NCI-H82 (cell line): ENCODE measurements at places on chromosomes 5 and 9.

GRCh38 chr5:76455531-76456133 lies 52.5 kb downstream of the IQGAP2 start:
- DNase-seq, result no peak

GRCh38 chr5:145996135-145996534 lies 59.8 kb downstream of the SH3RF2 start:
- no peak for DNase-seq

GRCh38 chr9:33964086-33964768 lies 84.5 kb downstream of the UBAP2 start:
- DNase-seq, result no peak

GRCh38 chr5:132376694-132377641 lies 7.5 kb downstream of the SLC22A5 start:
- DNase-seq, result no peak

DNA sequence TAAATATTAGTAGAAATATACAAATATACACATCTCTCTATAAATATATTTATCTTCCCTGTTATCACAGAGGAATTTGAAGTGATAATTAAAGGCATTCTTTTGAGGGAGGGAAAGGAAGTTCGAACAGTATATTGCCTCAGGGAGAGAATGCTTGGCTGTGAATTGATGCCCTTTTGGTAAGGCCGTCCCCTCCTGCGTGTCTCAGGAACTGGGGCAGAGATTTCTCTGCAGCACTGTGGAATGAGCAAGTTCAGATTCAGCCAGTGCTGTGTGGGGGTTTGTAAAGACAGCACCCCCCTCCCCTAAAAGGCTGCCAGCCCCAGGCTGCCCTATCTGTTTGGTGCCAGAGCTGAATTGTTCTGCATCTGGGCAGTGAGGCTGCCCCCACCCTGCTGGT lies 42.0 kb downstream of the UBE2QL1 start:
- no peak for DNase-seq

DNA sequence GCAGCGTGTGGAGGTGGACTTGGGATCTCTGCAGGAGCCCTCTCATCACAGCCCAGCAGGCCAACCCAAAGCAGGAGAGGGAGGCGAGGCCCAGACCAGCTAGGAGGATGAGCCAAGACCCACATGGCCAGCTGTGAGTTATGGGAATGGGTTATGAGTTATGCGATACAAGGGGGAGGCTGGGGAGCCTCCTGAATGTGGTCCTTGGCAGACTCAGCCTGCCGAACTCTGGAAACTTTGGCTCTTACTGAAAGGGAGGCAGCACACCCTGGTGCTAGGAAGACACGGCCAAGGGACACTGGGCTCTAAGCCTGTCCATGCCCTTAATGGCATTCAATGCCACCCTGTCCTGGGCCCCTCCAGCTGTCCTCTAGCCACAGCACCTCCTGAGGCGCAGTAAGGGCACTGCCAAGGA lies 7.7 kb upstream of the VAV2 start:
- no peak for DNase-seq

DNA sequence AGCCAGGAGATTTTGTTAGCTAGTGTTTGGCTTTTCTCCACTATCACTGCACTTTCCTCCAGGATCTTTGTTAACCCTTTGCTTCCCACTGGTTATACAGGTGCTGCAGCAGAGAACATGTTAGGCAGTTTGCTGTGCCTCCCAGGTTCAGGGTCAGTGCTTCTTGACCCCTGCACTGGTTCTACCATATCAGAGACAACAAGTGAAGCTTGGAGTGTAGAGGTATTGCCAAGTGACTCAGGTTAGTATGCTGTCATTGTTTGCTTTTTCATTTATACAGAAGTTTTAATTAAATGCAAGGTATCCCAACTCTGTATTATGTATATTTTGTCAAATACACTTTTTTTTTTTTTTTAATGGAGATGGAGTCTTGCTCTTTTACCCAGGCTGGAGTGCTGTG lies 68.4 kb downstream of the GAPVD1 start:
- no peak for DNase-seq

DNA sequence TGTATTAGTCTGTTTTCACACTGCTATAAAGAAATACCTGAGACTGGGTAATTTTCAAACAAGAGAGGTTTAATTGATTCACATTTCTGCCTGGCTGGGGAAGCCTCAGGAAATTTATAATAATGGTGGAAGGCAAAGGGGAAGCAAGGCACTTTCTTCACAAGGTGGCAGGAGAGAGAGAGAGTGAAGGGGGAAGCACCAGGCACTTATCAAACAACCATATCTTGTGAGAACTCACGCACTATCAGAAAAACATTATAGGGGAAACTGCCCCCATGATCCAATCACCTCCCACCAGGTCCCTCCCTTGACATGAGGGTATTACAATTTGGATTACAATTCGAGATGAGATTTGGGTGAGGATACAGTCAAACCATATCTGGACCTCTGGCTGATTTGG lies 34.7 kb downstream of the ADRB2 start:
- no peak for DNase-seq

GRCh38 chr9:123121457-123121856 lies 88.0 kb downstream of the GPR21 start:
- DNase-seq, result no peak

- no peak for DNase-seq
Observed at GRCh38 chr5:131987251-131987650, 24.2 kb downstream of the ACSL6 start.

GRCh38 chr5:38422622-38423021 lies 133.8 kb downstream of the LIFR start:
- DNase-seq, result no peak

DNA sequence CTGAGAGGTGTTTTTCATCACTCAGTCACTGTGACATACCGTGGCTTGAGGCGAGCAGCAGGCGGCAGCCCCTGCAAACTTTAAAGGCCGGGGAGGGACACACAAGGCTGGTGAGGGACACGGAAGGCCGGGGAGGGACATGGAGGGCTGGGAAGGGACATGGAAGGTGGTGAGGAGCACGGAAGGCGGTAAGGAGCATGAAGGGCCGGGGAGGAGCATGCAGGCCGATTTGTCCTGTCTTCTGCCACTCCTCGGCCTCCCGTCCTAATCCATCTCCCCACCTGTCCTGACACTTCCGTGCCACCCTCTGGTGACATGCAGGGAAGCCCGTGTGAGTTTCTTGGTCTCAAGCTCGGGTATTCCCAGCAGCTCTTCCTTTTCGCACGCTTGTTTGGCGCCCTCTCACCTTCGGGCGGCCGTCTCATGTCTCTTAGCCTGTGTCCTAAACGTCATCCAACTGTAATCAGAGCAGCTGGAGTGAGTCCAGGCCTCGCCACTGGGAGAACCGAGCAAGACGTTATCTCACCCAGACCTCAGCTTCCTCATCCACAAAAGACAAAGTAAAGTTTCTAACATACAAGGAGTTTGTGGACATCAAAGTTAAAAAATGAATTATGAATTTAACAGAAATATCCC lies 126.5 kb downstream of the MRPL36 start:
- peak; percentile 34 for DNase-seq

- no peak for DNase-seq
Observed at GRCh38 chr9:131099102-131099606, 2.8 kb downstream of the AIF1L start.

GRCh38 chr5:124206540-124206939 lies 539.9 kb downstream of the ZNF608 start:
- DNase-seq, result peak; percentile 4

DNA sequence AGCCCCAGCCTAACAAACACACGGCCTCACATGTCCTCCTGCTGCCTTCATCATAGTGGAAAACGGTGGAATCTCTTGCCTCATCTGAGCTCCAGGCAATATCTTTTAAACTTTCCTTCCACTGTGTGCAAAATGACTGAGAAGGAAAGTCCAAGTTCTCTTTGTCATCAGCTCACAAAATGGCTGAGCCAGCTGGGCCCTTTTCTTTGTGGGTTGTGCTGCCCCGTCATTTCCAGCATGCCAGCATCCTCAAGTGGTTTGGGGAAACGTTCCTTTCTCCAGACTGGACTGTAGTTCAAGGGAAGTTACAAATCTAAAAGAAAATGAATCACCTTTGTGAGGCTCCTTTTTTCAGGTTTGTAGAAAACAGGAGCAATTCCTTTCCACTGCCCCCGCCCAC lies 171.1 kb upstream of the FSTL4 start:
- no peak for DNase-seq

DNA sequence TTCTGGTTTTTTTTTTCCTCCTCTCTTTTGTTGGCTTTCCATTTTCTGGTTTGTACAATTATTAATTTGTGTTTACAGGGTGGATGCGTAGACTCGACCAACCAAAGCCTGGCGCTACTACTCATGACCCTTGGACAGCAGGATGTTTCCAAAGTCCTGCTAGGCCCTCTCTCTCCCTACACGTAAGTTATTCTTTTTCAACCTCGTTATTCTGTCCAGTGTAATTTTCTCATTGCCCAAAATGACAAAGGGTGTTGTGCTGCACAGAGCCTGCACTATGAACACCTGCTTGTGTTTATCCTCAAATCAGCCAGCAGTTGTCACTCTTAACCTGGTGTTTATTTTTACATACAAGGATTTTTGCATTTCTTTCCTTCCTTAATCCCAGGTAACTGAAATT lies 56.6 kb downstream of the RCL1 start:
- no peak for DNase-seq

DNA sequence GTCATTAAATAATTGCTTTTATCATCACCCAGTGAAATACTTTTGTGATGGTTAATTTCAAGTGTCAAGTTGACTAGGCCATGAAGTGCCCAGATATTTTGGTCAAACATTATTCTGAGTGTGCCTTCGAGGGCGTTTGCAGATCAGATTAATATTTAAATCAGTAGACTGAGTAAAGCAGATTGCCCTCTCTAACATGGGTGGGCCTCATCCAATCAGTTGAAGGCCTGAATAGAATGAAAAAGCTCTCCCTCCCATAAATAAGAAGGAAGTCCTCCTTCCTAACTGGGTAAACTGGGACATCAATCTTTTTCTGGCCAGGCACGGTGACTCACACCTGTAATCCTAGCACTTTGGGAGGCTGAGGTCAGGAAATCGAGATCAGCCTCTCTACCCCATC lies 12.4 kb upstream of the FGF10 start:
- DNase-seq, result no peak

- peak; percentile 78 for DNase-seq
Observed at GRCh38 chr5:138032572-138033385, at the start of gene FAM13B. FAM13B (minus strand) TSS chr5:138033079; CDS start chr5:138019111, 13,968 bp downstream.

- DNase-seq, result no peak
Observed at GRCh38 chr9:116499986-116500871, 186.9 kb upstream of the TRIM32 start.

DNA sequence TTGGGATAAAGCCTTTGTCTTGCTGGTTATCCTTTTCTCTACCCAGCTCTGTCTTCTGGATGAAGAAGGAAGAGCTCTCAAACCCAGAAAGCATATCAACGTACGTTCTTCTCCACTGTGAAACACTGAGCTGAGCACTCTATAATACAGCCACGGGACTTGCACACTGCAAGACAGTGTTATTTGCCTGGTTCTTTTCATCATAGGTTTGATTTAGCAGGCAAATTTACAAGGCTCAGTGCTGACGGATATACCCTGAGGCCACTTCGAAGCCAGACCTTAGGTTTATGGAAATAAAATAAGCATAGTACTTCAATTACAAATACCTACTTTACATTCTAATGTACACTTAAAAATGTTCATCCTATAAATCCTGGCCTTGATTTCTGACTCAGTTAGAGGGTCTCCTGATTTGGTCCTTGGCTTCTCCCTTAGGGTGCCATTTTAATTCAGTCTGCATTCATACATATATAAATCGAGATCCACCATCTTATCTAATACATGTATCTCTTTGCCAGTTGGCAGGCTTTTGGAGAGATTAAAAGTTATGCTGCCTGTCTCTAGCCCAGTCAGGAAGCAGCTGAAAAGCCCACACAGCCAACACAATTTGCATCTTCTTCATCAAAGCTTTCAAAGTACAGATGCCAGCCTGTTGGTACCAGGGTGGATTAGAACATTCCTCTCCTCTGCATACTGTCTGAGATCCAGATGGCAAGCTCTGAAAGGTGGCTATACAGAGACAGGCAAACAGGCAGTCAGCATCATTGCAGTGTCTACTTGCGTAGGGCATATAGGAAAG lies 194.4 kb downstream of the DEPDC1B start:
- DNase-seq, result no peak

GRCh38 chr5:39471836-39472508 lies 47.2 kb upstream of the DAB2 start:
- DNase-seq, result no peak

- no peak for DNase-seq
Observed at GRCh38 chr5:3778000-3778550, 182.4 kb downstream of the IRX1 start.

DNA sequence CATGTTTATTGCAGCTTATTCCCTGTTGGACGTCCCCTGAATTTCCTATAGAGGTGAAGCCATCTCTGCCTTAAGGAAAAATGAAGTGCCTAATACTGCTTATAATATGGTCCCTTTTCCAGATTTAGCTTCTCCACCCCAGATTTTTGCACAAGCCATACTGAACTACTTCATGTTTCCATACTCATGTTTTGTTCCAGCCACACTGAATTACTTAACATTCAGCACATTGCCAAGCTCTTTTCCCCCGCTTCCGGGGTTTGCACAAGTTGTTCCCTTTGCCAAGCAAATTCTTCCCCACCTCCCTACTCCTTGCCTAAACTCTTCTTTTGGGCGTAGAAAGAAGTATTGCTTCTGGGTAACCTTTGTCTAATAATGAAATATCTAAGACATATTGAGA lies 1.7 kb upstream of the CNTRL start:
- DNase-seq, result no peak

DNA sequence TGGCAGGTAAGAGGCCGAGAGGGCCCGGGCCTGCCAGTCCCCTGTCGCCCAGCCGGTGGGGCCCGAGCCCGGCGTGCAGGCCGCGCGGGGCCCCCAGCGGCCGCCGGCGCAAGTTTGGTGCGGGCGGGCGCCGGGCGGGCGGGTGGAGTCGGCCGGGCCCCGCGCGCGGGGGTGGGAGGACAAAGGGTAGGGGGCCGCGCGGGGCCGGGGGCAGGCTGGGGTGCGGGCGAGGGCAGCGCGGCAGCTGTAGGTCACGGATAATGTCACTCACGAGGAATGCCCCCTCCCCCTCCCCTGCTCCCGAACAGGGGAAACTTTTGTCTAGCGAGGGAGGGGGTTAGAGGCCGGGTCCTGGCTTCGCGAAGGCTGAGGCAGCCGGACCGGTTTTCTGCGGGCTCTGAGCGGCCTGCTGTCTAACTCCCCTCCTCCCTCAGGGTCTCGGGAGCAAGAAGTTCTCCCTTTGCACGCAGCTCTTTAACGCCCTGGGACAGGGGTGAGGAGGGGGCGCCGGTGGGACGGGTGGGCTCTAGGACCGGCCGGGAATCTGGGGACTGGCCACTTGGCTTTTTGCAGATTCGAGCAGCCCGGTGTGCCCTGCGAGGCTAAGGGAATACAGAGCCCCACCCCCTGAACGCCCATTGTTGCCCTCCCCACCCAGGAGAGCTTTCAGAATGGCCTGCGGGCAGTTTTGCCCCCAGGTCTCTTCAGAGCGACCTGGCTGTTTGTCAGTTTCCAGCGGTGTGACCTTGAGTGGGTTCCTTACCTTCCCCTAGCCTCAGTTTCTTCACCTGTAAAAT lies 21.3 kb upstream of the NDST1 start:
- DNase-seq, result peak; percentile 69

DNA sequence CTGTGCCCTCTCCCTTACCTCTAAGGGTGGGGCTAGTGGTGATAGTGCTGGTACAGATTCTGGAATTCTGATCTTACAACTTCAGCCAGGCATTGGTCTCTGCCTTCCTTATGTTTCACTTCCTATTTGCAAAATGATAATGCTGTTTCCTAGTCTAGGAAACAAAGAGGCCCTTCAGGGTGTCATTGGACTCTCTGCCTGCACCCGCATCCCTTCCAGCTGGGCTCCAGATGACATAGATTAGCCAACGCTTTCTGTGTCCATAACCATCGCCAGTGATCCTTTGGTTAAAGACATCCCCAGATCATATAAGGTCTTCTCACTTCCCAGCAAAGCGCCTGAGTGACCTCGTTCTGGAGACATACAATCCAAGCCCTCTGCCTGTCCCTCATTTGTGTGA lies 180.7 kb downstream of the ERCC6L2 start:
- no peak for DNase-seq

- DNase-seq, result no peak
Observed at GRCh38 chr9:126708178-126708577, 94.5 kb downstream of the LMX1B start.
